CD4-positive, alpha-beta T cell treated with Interleukin-2 at 100 ng/mL for 4 hours (primary cell): ENCODE measurements at places on chromosomes 6 and 20.

DNA sequence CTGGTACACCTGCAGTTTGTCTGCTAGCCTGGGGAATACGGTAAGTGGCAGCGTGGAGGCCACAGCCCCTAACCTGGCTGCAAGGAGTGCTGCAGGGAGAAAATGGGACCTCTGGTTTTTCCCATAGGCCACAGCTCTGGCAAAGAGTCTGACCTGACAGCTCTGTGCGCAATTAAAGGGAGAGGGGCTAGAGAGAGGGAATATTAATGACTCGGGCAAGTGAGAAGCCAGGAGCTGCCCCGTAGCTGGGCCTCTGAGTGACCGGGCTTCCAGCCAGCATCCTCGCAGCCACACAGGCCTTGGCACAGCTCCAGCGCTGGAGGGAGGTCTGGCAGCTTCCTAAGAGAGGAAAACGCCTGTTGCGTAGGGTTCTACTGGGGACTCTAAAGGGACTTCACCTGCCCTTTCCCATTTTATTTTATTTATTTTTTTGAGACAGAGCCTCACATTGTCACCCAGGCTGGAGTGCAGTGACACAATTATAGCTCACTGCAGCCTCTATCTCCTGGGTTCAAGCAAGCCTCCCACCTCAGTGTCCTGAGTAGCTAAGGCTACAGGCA lies 18.2 kb upstream of the OCSTAMP start:
- no peak for DNase-seq

DNA sequence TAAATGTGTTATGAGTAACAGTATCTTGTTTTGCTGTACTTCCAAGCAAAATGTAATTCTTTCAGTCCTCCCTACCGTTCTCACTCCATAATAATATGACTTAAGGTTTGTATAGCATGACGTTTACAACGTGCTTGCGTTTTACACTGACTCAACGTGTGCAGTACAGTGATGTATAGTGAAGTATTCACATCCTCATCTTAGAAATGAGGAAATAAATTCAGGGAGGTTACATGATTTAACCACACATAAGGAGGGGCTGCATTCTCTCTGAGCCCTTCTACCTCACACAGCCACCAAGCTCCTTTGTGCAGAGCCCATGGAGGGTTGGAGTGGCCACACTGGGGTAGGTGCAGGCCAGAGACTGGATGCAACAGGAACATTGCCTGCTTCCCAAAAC lies 164.5 kb downstream of the MTHFD1L start:
- DNase-seq: no peak

DNA sequence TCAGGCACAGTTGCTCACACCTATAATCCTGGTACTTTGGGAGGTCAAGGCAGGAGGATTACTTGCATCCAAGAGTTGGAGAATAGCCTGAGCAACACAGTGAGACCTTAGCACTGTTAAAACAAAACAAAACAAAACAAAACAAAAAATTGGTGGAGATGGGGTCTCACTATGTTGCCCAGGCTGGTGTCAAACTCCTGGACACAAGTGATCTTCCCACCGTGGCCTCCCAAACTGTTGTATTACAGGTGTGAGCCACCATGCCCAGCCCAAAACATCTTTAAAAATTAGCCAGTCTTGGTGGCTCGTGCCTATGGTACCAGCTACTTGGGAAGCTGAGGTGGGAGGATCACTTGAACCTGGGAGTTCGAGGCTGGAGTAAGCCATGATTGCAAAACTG lies 120.2 kb downstream of the GMDS start:
- no peak for DNase-seq

DNA sequence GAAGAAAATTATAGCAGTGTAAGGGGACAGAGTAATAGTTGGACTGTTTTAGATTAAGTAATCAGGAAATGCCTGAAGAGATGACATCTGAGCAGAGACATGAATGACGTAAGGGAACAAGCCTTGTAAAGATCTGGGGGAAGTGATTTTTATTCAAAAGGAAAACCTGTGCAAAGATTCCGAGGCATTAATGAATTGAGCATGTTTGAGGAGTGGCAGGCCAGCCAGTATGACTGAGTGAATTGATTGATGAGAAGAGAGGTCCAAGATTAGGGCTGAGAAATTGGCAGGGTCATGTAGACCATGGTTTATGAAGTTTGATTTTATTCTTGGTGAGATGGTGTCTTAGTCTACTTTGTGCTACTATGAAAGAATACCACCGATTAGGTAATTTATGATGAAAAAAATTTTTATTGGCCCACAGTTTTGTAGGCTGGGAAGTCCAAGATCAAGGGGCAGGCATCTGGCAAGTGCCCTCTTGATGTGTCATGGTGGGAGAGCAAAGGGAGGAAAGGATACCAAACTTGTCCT lies 95.1 kb downstream of the LIN28B start:
- DNase-seq: no peak

DNA sequence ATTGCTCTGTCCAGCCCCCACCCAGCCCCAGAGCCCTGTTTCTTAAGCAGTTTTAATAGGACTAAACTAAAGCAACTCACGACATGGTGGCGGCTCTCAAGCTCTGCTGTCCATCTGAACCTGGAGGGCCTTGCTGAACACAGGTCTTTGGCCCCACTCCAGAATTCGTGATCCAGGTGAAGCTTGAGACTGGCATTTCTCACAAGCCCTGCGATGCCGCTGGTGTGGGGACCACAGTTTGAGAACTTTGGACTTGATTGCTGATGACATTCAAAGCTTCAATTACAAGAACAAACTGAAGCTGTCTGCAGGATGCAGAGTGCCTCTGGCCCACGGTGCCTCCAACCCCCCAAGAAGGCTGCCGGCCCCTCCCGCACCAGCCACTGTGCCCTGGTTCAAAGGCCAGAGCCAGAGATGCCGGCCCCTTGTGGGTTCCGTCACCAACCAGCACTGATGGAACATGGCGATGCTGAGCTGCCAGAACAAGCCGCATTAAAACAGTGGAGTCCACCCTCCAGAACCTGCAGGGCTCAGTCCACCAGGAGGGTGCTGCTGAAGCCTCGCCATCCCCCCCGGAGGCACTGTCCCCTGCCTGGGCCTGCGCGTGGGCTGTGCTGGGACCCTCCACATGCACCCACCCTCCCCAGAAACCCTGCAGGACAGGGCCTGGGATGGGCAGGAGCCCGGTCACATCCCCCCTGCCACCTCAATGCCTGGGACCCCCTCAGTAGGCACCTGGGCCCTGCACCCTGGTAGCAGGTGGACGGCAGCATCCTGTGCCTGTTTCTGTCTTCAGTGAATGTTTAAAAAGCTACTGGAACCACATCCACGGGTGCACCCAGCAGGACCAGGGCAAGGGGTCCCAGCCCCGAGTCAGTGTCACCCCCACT lies 101.1 kb downstream of the PSMB1 start:
- no peak for DNase-seq

GRCh38 chr20:39190666-39191570 lies 228.8 kb downstream of the DHX35 start:
- no peak for DNase-seq

- no peak for DNase-seq
Observed at GRCh38 chr6:111763381-111763780, 109.9 kb downstream of the FYN start.

DNA sequence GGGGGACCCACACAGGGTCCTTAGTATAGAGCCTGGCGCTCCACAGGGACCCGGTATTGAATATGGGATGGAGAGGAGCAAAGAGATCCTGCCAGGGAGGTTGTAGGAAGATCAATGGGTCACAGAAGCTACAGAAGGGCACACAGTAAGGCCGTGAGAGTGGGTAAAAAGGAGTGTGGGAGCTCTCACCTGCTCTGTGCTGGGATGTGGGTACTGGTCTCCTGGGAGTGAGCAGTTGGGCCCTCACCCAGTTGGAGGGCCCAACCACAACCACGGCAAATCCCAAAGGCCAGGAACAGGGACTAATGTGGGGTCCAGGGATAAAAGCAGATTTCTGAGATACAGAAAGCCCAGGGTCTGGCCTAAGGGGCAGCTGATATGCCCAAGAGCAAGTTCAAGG lies 73.4 kb upstream of the RNF24 start:
- no peak for DNase-seq

DNA sequence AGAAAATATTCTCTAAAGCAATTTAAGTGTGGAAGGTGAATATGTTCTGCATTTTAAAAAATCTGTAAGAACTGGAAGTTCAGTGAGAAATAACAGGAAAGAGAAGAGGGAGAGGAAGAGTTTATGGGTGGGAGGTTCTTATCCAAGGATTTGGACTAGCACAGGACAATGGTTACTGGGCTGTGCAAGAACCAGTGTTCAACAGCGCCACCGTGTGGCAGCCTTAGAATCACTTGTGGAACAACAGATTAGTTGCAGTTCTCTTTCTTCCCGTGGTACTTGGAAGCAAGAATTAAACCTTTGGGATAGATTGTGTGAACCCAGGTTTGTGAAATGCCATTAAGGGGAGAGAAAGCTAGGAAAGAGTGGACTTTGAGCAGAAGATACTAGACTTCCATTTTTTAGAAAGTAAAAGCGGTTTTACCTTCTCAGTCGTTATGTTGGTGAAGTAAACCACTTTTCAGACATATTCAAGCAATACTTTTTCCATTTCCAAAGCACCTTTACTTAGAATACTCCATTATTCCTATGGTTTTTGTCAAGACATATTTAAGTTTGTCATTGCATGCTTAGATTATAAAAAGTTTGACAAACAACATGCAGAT lies 436.7 kb downstream of the RNF144B start:
- no peak for DNase-seq

DNA sequence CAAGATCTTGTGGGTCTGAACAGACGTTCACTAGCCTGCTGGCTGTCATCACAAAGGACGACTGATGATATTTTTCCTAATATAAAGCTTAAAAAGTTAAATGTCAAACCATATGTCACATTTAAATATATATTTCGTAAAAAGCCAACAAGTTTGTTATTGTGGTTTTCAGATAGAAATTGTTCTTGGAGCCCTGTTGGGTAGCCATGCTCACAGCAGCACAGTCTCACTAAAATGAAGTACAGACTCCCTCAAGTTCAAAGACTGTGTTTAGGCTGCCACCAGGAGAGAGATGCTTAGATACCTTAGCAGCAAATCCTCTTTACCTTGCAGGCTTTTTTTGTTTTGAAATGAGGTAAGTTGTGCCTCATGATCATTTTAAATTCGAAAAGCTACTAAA lies 17.8 kb downstream of the EEF1E1 start:
- DNase-seq: no peak

GRCh38 chr20:11734431-11734830 lies 183.3 kb upstream of the BTBD3 start:
- DNase-seq: no peak

GRCh38 chr6:111207141-111207858 lies 120.0 kb downstream of the SLC16A10 start:
- DNase-seq: no peak

- no peak for DNase-seq
Observed at GRCh38 chr6:16535564-16535963, 225.7 kb downstream of the ATXN1 start.

DNA sequence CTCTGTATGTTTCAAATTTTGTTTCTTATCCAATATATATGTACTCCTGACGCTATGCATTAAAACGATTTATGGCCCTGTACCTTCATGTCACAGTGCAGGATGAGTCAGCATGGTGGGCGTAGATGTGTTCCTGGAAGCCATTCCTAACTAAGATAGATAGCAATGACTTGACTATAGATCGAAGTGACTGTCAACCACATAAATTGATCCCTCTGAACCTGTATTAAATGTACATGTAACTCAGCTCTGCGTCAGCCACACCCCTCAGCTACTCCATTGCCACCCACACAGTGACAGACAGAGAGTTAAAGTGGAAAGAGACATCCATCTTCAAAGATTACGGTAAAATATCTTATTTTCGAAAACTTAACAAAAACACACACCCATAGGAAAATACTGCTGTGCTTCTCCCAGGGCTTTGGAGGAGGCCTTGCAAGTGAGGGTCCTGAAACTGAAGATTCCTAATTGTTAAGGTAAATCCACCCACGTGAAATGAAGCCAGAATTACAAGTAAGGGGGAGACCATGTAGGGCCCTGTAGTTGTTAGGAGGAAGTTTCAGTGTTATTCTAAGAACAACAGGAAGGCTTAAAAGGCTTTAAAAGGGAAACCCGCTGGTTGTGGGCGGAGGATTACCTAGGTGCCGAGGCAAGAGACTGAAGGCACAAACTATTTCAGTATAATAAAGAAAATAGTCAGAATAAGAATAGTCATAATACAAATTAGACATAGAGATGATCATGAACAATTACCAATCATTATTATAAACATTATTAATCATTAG lies 10.3 kb upstream of the RAD21L1 start:
- peak; percentile 30 for DNase-seq

DNA sequence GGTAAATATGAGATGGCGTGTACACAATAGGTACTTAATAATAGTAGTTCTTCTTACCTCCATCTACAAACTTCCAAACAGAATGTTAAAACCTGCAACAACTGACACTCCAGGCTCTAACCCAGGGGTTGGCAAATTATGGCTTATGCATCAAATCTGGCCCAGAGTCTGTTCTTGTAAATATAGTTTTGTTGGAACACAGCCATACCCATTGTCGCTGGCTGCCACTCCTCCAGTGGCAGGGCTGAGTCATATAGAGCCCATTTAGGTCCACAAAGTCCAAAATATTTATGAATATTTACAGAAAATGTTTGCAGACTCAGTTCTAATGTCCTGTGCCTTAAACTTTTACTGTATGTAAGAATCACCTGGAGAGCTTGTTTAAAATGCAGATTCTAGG lies 69.9 kb upstream of the BTBD3 start:
- DNase-seq: no peak

DNA sequence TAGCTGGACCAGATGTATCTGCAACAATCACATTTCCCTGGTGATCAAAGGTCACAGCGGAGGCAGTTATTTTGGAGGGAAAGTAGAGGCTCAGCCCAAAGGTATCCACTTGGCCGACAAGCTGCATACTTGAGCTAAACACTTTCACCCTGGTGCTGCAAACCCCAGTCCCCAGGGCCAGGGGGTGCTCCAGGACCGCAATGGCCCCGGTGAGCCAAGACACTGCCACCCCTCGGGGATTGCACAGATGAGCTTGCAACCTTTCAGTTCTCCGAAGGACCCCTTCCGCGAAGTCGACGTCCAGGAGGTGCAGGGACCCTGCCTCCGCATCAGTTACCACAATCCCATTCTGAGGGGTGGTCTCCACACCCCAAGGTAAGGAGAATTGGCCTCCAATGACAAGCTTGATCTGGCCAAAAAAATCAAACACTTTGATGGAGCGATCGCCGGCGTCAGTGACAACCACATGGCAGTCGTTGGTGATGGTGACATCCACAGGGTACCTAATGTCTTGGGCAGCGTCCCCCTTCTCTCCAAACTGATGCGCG lies 823 bp downstream of the NHLRC1 start:
- DNase-seq: no peak

GRCh38 chr6:31948753-31949413 lies 3.0 kb downstream of the CFB start:
- no peak for DNase-seq

DNA sequence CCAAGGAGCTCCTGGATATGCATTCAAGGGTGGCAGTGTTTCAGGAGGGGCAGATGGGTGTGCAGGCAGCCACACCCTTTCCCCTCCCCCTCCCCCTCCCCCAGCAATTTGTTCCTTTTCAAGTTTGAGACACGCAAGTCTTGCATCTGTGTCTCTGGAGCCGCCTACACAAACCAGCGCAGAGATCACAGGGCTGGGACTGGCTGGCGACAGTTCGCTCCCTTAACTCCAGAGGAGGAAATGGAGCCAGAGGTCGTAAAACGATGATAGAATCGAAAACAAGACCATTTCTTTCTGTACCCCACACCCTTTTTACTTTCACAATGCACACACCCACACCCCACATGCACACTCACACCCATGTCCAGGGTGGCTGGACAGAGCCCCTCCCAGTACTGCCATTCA lies 163.1 kb downstream of the LY86 start:
- no peak for DNase-seq
